ENCODE measurements at places on chromosomes 5 and 9.

DNA sequence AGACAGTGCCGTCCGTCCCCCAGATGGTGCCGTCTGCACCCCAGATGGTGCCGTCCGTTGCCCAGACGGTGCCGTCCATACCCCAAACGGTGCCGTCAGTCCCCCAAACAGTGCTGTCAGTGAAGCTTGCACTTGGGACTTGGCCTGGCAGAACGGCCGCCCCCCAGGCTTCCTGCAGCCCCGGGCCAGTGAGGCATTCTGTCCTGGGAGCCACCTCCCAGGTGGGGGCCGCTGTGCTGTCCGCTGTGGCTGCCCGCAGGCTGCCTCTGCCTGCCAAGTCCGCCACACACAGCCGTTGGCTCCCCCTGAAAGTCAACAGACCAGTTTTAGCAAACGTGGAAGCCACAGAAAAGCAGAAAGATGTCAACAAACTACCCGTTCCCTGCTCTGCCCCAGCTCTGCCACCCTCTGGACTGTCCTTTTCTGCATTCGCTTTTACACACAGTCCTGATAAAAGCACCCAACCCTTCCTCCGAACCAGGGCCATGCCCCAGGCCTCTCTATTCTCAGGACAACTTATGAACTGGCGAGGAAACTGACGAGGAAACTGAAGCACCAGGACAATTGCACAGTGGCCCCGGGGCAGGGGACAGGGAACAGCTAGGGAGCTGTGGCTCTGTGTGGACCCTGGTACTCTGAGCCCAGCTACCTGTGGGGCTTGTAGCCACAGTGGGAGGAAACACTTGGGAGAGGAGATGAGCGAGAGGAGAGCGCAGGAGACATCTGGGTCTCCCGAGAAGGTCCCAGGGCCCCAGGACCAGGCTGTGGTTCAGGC lies 39.6 kb upstream of the RXRA start:
- no peak for DNase-seq

GRCh38 chr5:10607666-10608073 lies 43.8 kb downstream of the ANKRD33B start:
- DNase-seq, result no peak

GRCh38 chr5:5523066-5523505 lies 100.6 kb downstream of the ICE1 start:
- DNase-seq, result no peak

GRCh38 chr5:92605591-92605990 lies 975.4 kb downstream of the NR2F1-AS1 start:
- DNase-seq, result no peak

- DNase-seq, result no peak
Observed at GRCh38 chr5:80915716-80916115, 44.4 kb upstream of the RASGRF2 start.

DNA sequence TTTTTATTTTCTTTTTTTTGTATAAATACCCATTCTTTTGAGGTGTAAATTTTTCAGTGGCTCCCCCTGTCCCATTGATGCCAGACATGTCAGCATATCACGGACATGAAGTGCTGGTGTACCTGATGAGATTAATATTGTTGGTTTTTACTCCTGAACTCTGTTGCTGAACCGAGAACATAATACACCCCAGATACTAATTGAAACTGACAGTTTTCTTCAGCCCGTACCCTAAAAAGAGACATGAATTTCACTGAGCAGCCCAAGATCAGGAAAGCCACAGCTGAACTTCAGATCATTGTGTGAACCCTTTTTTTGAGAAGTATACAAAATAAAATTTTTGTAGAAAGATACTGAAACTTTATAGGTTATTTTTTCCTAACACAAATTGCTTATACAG lies 75.7 kb downstream of the PRDM9 start:
- DNase-seq, result no peak

DNA sequence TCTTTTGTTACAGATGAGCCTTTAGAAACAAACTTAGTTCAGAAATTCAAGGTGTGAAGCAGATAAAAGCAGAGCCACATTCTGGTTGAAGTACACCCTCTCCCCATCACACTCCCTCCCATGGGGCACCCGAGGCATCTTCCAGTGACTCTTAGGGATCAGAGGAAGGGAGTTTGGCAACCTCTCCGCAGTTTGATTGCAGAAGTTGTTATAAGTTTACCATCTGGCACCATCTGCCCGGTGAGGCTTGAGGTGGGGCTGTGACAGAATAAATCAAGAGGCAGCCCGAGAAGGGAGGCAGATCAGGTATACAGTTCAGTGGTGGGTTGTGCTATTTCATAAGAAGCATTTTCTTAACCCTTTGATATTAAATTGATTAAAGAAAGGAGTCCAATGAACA lies 458.6 kb upstream of the CLINT1 start:
- no peak for DNase-seq

GRCh38 chr9:86893811-86894490 lies 53.4 kb downstream of the GAS1 start:
- DNase-seq, result no peak

DNA sequence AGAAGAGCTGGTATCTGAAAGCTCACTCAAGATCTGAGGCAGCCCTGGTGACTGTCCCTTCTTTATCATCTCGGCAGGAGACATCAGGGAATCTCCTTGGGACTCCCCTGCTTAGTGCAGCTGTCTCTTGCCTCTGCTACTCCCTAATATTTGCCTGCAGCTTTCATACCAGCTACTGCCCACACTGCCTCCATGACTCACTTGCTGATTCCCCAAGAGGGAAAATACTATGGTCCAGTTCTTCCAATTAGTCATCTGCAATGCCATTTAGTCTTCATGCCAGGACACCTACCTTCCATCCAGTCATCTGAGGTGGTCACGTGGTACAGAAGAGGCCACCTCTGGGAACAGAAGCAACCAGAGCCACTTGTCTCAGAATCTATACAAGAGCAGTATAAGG lies 270.8 kb downstream of the NTRK2 start:
- no peak for DNase-seq

- DNase-seq, result no peak
Observed at GRCh38 chr5:143204474-143205246, 198.8 kb downstream of the NR3C1 start.

DNA sequence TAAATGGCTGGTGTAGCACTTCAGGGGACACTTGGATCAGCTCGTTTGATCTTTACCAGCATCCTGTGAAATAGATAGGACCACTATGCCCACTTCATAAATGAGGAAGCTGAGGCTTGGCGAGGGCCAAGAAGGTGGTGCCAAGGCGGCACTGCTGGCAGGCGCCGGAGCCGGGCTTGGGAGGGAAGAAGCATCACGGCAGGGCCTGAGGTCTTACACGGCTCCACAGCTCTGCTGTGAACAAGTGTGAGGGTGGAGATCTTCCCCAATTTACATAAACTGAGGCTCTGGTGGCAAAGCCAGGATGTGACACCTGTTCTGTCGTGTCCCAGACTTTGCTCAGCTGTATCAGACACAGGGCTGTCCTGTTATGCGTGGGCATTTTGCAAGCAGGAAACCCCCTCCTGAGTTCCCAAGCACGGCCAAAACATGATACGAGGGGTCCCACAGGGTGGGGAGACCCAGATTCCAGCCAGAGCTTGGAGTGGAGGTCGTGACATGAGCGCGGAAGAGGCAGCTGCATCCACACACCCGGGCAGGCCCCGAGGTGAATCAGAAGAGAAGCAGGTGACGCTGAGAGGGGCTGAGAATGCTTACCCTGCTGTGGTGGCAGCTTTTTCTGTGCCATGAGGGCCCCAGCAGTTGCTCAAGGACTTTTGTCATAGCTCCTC lies 117.5 kb upstream of the BOD1 start:
- no peak for DNase-seq

- no peak for DNase-seq
Observed at GRCh38 chr9:91844701-91845291, 105.2 kb downstream of the ROR2 start.

- DNase-seq, result no peak
Observed at GRCh38 chr5:13003457-13003856, 941.0 kb downstream of the DNAH5 start.
